AG04449 (cell line): ENCODE measurements at places on chromosomes 3 and 15.

DNA sequence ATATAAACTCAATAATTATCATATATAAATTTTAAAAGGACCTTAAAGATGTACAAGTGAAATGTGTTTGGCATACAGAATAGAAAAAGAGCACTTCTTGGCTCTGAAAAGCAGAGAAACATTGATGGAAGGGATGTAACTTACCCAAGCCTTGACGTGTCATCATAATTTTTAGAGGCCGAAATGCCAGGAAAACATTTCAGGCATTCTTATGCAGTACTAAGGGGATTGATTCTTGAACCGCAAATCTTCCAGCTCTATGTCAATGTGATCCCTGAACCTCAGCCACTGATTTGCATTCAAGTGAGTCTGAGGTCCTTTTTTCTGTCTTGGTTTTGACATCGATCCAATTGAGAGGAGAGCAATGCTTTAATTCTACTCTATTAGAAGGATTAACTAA lies 97.8 kb downstream of the CLDN1 start:
- no peak for DNase-seq

- no peak for DNase-seq
Observed at GRCh38 chr3:167650459-167650858, 3.3 kb downstream of the WDR49 start.

- DNase-seq: no peak
Observed at GRCh38 chr3:43914269-43914668, 223.5 kb downstream of the ABHD5 start.

- no peak for DNase-seq
Observed at GRCh38 chr3:16510620-16511319, 2.7 kb downstream of the RFTN1 start.

DNA sequence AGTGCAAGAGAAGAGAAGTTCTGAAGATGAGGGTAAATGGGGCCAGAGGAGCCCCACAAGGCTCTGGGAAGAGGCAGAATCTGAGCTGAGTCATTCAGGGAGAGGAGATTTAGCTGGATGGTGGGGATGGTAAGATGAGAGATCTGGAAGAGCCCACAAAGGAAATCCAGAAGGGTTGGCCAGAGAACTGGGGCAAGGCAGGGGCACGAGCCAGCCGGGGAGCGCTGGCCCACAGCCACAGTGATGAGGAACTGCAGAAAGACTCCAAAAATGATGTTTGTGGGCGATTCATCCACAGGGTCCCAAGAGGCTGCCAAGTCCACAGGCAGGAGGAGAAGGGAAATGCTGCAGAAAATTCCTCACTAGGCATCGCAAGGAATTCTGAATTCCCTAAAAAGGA lies 75.9 kb upstream of the ATP2B2 start:
- peak; percentile 29 for DNase-seq

GRCh38 chr3:122100591-122101463 lies 45.7 kb downstream of the CD86 start:
- DNase-seq: no peak

DNA sequence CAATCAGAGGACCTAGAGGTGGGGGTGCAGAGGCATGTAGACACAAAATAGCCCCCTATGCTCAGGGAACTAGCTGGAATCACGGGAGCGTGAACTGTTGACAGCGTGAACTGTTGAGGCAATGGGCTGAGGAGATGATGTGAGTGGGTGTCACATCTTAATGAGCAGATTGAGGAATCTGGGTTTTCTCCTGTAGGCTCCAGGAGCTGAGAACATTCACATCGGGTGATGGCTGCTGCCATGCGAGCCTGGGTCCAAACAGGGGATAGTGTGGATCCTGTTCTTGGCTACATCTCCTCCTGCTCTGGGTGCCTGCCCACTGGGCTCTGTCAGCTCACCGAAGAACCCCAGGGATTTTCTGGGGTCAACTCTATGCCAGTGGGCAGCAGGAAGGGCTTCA lies 2.1 kb downstream of the LARP6 start:
- no peak for DNase-seq

- no peak for DNase-seq
Observed at GRCh38 chr3:150172356-150172755, 201.7 kb upstream of the PFN2 start.

DNA sequence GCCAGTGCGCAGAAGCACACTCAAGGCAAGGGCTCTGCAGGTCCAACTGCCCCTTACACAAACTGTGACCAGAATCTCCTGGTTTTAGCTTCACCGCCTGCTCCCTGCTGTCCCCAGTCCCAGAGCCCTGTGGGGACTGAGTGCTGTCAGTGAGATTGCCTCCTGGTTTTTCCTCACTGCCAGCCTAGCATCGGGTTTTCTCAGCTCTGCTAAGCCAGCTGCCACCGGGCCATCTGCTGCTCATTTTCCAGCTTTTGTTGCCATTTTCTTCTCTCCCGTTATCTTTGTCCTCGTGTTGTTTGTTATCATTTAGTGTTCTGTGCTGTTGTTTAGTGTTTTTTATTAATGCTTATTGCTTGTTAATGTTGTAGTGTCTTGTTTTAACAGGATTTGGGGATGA lies 79.5 kb upstream of the BLM start:
- DNase-seq: no peak

DNA sequence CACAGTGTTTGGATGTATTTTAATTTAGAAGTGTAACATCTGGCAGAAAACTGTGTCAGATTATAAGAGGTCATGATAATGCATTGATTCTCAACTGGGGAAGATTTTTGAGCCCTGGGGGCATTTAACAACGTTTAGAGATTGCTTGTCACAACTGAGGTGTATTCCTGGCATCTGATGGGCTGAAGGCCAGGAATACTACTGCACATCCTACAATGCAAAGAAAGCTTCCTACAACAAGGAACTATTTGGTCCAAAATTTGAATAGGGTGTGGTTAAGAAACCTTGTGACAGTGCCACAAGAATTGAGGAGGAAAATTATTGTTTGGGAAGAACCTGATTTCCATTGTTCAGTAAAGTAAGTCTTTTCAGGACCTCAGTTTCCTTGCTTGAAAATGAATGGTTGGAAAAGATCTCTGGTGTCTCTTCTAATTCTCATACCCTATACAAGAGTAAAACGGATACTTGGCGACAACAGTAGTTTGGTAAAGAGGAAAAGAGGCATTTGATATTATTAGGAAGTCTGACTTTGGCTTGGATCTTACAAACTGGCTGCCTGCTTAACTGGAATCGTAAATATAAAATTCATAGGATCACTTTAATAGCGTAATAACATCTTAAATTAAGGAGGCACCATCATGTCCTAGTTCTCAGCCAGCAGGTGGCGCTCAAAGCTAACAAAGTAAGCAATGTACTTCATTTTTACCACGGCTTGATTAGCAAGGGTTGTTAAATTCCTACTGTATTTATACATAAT lies 4.3 kb downstream of the DAZL start:
- peak; percentile 53 for DNase-seq

- no peak for DNase-seq
Observed at GRCh38 chr15:62288361-62289017, 123.4 kb upstream of the C2CD4B start.

- DNase-seq: no peak
Observed at GRCh38 chr15:64732156-64732860, 43.1 kb downstream of the RBPMS2 start.

DNA sequence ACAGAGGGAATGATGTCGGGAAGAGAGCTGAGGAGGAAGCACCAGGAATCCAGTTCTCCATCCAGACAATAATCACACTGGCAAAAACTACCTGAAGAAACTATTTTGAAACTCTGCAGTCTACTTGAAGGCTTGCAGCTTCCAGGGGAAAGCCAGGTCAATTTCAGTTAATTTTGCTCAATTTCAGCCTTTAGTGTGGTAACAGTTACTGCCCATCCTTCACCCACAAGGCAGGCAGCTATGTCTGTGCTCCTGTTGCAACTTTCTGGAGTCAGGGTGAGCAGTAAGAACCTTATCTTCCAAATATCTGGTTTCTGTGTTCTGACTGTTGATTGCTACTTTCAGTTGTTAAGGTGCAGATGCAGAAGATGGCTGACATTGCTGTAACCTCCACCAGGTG lies 221.7 kb downstream of the ADAMTS17 start:
- no peak for DNase-seq

GRCh38 chr3:130971208-130971607 lies 55.4 kb downstream of the ASTE1 start:
- DNase-seq: no peak

- no peak for DNase-seq
Observed at GRCh38 chr3:186946756-186947375, 16.5 kb downstream of the ST6GAL1 start.

GRCh38 chr15:31598620-31599019 lies 272.0 kb downstream of the KLF13 start:
- DNase-seq: no peak
